Stimulated activated CD4-positive, alpha-beta T cell treated with anti-CD3 and anti-CD28 coated beads, Interleukin-2, amount 100 ng/mL, for 4 hours (primary cell): ENCODE measurements at places on chromosomes 2 and 18.

DNA sequence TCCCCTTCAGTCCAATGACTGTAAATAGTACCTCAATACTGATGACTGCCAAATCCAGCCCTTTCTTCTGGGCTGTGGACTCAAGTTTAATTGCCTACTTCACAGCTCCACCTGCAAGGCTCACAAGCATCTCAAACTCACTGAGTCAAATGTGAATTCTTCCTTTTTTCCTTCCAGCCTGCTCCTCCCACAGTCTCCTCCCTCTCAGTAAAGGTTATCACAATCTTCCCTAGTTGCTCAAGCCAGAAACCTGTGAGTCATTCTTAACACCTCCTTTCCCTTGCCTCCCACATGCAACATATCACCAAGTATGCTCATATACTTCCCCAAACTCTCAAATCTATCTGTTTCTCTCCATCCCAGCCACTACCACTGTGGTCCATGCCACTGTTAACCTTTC is 3.7 kb upstream of the MFSD6 start:
- peak; percentile 31 for DNase-seq

DNA sequence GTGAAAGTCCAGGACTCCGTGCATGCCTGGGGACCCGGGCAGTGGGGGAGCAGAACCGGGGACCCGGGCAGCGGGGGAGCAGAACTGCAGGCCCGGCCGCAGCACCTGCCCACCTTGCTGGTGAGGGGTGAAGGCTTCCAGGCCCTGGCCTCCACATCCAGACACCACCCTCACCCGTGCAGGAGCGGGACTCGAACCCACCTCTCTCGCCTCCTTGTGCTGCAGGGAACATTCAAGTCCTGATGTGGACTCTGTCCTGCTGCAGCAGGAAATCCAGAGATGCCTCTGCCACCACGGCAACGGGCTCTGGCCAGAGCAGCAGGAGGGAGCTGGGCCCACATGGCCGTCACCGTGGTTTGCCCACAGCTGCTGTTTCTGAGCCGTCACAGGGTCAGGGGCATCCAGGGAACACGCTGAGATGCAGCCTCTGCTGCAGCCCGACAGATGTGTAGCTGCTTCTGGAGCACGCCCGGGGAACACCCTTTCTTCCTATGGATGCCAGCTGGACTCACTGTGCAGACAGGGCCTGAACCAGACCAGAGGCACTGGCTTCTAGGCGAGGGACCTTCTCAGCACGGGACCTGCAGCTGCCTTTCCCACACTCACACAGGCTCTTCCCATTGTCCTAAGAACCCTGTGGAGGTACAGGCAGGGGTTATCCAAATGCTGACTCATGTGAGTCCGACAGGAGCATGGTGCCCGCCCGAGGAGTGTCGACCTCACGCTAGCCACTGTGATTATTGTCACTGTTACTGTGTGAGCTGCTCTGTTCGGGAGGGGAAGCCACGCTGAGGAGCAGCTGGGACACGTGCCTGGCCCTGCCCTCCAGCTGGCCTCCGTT is 89.2 kb upstream of the CTDP1 start:
- no peak for DNase-seq

- no peak for DNase-seq
These were observed 17.0 kb downstream of the WDPCP start for GRCh38 chr2:63571291-63571690.

DNA sequence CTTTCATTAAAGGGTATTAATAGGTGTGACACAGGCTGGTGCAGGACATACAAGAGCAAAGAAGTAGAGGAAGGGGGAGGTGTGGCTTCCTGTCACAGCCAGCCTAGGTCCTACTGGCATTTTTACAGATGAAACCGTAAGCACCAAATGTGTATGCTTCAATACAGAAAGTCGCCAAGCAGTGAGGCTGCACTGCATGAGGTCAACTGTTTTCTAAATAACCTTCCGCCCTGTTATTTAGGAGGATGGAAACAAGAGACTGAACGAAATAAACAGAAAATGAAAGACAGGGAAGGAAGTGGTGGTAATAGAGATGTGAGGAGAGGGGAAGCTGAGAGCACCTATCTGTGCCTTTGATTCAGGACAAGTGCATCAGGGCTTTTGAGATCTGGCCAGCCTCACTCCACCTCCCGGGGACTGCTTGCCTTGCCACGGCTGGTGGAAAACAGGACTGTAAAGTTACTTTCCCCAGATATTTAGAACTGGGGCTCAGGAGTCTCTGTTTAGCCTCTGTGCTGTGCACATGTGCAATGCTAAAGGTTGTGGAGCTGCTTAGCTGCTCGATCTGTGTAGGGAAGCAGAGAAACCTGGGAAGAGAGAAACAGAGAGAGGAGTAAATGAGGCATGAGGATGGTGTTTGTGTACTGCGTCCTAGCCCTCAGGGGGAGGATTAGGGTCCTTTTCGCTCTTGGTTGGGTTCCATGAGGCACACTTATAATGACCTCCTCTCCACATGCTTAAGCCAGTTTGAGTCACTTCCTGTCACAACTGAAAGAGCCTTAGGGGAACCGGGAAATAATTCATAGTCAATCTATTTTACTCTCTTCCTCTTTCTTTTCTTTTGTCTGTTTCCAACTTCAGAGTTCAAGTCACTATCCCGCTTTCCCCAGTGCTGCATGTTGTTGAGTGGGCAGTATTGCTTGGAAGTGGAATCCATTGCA is 62.3 kb upstream of the BOD1L2 start:
- no peak for DNase-seq

DNA sequence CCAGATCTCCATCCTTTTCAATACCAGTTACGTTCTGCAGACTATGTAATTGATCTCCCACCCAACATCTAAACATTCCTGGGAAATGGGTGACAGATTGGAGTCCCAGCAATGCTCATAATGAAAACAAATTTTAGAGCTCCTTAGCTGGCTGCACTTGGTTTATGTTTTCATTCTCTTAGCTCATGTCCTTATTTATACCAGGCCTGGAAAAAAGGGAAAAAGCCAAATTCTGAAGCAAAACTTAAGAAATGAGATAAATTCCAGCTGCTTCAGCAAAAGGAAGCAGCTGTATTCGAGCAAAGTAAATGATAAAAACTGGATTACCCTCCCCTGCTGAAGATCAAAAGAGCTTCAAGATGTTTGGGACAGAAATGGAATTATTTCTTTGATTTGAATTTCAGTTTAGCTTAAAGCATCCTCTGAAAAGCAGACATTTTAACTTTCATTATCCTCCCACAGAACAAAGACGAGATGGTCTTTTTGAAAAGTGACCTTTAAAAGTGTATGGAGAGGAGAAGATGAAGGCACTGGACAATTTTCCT is 196.5 kb upstream of the THUMPD2 start:
- no peak for DNase-seq

DNA sequence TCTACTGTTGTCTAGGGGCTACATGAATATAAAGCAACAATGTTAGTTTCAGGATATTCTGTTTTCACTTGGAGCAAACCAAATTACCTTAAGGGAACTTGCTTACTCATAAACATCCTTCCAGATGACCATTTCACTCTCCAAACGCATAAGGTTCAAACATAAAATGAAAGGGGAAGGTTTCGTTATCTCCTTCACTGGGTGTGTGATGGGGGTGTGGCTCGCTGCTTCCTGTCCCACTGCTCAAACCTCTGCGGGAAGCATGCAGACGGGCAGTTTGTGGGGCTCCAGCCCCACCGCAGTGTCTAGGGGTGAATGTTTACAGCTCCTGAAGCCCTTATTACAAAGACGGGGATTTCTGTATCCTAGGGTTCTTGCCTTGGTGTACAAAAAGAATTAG is 1310.9 kb upstream of the TMEFF2 start:
- no peak for DNase-seq

DNA sequence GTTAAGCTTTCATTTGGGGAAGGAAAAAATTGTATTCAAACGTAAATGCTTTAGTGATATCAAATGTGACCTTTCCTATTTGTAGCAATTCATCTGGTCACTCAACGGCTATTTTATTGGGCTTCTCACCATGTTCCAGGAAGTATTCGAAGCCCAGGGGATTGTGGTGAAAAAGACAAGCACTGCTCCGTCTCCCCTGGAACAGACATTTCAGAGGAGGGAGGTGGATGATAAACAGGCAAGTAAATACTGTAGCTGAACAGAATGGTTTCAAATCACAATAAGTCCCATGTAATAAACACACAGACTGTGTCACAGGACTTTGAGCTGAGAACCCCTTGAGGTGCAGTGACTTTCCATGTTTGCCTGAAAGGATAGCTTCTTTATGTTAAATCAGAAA is 464.7 kb upstream of the HNRNPA3 start:
- no peak for DNase-seq

DNA sequence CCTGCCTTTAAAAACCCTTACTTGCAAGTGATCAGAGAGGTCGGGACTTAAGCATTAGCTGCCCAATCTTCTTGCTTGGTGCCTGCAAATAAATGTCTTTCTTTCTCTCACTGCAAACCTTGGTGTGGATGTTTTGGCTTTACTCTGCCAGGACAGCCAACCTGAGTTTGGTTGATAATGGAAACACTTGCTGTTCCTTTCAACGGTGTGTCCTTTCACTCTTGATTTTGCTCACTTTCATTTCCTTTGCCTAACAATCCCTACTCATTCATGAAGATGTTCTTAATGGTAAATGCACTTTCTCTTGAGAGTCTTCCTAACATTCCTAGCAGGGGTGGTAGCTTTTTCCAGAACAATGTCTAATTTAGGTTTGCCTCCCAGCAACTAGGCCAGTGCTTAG is 366.2 kb downstream of the HRH4 start:
- DNase-seq, result no peak

GRCh38 chr2:60652832-60653340 is 99.4 kb upstream of the BCL11A start:
- DNase-seq, result no peak

- DNase-seq, result no peak
These were observed 140.2 kb downstream of the EML6 start for GRCh38 chr2:54863660-54864059.

DNA sequence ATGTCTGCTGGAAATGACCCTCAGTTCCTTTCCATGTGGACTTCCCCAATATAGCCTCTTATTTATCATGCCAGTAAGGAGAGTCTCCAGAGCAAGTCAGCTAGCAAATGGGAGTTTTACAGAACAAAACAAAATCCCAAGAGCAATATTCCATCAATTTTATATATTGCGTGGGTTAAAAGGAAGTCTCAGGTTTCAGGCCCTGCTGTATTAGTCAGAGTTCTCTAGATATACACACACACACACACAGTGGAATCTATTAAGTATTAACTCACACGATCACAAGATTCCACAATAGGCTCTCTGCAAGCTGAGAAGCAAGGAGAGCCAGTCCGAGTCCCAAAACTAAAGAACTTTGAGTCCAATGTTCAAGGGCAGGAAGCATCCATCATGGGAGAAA is 102.8 kb upstream of the MAP2 start:
- DNase-seq, result no peak

DNA sequence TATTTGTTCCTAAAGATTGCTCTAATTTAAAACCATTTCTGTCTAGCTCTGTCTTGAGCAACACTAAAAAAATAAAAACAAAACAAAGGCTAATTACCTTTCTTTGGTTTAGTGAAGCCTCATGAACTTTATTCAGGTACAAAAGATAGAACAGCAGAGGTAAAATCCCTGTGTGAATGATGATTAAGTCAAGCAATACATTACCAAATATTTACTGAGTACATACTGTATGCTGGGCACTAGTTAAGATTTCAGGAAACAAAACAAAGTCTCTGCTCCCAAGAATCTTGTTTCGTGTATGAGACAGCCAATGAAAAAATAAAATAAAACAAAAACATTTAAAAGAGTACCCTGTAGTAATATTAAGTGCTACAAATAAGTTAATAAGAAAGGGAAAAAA is 257.5 kb downstream of the RND3 start:
- no peak for DNase-seq

GRCh38 chr2:211429256-211429920 is 873.0 kb downstream of the CPS1 start:
- DNase-seq, result no peak

DNA sequence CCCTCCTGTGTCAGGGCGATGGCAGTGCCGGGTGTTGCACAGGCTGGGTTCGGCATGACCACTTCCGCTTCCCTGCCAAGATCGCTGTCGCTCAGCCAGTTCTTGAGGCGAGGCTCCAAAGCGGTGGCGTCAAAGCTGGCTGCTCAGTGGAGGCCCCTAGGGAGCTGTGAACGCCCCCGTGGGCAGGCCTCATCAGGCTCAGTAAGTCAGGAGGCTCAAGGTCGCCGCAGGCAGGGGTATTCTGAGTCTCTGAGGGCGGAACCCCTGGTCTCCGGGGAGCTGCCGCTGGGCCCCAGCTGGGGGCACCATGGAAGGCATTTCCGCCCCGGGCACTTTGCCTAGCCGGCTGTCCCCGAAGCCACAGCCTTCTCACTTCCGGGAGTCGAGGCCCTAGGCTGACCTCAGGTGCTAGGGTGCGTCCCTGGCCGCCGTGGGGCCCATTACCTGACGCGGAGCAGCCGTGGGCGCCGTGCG is 210.4 kb downstream of the SOCS6 start:
- no peak for DNase-seq

DNA sequence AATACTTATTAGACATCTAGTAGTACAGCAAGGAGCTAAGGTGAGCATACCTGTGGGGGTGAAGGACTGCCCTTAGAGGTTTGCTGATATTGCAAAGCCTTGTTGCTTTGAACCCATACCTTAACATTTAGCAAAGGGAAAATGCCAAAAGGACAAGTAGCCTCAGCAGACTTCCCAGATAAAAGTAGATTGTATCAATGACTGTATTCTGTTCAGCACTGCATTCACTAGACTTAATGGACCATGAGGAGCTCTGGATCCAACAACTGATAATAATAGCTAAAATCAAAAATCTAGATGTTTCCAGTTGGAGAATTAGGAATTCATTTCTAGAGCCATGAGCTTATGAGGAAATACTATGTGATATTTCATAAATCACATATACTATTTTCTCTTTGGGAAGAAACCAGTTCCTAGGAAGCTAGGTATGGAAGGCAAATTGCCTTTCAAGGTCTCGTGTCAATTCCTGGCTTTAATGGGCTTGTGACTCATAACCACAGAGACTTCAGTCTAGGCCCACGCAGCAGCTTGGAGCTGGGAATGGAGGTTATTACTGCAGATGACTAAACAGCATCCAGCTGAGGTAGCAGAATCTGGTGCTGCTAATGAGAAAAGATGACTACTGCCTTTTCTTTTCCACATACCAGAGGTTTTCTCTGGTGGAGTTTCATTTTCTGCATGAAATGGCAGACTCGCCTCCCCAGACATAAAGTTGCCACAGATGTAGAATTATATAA is 191.2 kb upstream of the NABP1 start:
- DNase-seq, result no peak

GRCh38 chr2:221025398-221025797 is 546.7 kb downstream of the EPHA4 start:
- DNase-seq, result no peak

- no peak for DNase-seq
These were observed 94.9 kb downstream of the COBLL1 start for GRCh38 chr2:164746713-164747112.

GRCh38 chr2:61368687-61369665 is 101.9 kb downstream of the USP34 start:
- DNase-seq, result no peak

- DNase-seq, result no peak
These were observed 152.0 kb downstream of the CAPN13 start for GRCh38 chr2:30655211-30655610.

DNA sequence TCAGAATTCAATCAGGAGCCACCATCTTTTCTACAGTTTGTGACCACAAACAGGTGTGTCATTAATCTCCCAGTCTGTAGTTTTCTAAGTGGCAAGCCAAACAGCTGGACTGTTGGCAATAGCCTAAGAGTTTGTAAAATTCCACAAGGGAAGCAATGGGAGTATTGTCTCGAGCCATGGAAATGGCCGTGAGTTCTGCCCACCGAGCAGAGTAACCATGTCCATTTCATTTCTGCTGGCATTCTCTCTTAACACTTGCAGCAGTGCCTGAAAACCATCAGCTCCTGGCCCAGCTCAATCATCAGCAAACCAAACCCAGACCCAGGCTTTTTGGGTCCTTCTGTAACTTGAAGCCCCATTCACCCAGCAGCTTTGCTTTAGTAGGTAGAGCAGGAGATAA is 387.8 kb upstream of the CDH7 start:
- no peak for DNase-seq
